ENCODE measurements at places on chromosomes 3 and 15.

GRCh38 chr15:69957175-69957574 lies 140.5 kb downstream of the TLE3 start:
- DNase-seq, result no peak

- DNase-seq, result no peak
Observed at GRCh38 chr3:120331076-120331475, 18.1 kb downstream of the LRRC58 start.

- no peak for DNase-seq
Observed at GRCh38 chr3:77039606-77040171, at the start of gene ROBO2. ROBO2 (plus strand) TSS chr3:77040099; CDS start chr3:77040786, 687 bp downstream.

DNA sequence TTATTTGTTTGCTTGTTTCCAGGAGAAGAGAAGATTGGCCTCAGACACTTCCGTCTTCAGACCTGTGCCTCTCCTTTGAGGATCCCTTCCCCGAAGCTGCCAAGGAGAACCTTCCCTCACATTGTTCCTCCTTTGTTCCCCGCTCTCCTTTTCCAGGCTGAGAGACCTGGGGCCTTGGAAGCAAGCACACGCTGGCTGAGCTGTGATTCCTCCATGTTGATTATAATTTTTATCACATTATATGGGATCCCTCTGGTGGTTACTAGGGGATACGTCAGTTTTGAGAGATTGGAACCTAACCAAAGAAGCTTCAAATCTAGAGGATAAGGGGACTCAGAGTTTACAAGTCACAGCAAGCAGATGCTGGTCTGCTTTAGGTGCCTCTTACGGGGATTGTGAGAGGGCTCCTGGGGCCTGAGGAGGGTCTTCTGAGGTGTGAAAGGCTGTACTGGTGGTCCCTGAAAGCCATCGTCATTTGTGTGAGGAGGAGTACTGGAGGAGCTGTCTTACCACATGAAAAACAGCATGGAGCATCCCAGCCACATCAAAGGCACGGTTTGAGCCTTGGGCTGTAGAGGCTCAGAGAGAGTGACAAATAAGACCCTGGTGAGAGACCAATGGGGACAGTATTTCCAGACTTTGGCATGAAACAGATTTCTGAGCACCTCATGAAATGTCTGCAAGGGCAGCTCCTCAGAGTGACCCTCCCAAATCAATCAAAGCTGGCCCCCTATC lies 760.1 kb upstream of the CFAP20DC start:
- DNase-seq, result no peak

- DNase-seq, result no peak
Observed at GRCh38 chr3:64266065-64266931, 41.0 kb upstream of the PRICKLE2 start.

DNA sequence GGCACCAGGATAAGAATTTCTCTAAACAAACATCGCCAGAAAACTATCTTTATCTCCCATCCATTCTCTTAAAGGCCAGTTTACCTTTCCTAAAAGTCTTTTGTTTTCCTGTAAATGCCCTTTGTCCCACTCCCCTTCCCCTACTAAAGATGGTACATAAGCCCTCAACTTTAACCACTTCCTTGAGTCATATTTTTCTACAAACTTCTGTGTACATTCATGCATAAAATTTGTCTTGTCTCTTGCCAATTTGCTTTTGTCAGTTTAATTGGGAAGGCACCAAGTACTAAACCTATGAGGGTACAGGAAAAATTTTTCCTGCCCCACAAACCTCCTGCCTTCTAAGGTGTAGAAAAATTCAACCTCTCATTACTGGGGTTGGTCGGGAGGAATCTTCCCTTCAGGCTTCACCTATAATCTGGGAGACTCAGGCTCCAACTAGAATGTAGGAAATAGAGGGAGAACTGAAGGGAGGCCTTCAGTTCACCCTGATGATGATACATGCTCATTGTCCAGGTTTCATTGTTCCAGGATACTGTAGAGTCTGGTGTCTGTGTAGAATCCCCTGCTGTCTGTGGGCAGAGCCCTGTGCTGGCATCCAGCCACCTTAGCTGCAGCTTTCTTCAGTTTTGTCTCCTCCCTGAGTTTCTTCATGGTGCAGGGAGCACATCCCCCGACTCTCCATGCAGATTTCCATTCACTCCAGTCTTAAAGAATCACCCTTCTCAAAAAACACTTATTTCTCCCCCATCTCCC lies 53.2 kb downstream of the CD200R1L start:
- peak; percentile 49 for DNase-seq

GRCh38 chr15:67066041-67066958 lies 898 bp downstream of the SMAD3 start:
- DNase-seq, result no peak

- DNase-seq, result no peak
Observed at GRCh38 chr3:14412831-14413380, 10.5 kb downstream of the SLC6A6 start.

GRCh38 chr3:185983495-185984141 lies 45.8 kb upstream of the TRA2B start:
- peak; percentile 71 for DNase-seq

GRCh38 chr3:71562938-71563337 lies 20.6 kb downstream of the FOXP1 start:
- DNase-seq, result no peak

GRCh38 chr15:59524331-59524731 lies 86.3 kb downstream of the FAM81A start:
- DNase-seq, result no peak

DNA sequence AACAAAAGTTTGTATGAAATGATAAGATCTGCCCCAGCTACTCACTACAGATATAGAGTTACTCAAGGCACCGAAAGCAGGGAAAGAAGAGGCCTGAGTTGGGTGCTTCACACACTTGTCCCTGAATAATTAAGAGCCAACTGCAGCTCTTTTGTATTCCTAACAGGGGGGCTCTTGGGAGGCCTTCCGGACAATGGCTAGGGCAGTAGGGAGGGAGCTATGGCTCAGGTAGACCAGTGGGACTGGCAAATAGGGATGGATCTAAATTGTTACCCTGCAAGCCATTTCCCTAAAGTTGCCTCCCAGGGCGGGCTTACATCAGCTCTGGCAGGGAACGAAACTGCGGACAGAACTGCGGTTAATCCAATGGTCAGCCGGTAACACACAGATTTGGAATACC lies 6.2 kb downstream of the SEMA5B start:
- DNase-seq, result no peak

- DNase-seq, result no peak
Observed at GRCh38 chr3:164514576-164514975, 563.7 kb downstream of the SI start.

DNA sequence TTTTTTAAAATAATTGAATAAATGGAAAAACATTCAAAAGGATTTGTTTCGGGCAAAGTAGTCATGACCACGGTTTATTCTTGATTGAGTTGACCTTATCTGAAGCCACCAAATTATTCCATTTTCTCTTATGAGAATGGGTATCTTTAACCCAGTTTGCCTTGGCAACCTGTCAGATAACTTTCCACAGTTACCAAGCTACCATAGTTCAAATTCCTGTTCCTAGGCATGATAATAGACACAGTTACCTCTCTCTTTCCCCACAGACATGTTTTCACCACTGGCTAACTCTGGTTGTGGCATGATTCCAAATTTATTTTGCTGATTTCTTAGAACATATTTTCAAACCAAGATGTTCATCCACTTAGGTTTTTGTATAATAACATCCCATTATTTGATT lies 84.9 kb downstream of the NECTIN3 start:
- no peak for DNase-seq

DNA sequence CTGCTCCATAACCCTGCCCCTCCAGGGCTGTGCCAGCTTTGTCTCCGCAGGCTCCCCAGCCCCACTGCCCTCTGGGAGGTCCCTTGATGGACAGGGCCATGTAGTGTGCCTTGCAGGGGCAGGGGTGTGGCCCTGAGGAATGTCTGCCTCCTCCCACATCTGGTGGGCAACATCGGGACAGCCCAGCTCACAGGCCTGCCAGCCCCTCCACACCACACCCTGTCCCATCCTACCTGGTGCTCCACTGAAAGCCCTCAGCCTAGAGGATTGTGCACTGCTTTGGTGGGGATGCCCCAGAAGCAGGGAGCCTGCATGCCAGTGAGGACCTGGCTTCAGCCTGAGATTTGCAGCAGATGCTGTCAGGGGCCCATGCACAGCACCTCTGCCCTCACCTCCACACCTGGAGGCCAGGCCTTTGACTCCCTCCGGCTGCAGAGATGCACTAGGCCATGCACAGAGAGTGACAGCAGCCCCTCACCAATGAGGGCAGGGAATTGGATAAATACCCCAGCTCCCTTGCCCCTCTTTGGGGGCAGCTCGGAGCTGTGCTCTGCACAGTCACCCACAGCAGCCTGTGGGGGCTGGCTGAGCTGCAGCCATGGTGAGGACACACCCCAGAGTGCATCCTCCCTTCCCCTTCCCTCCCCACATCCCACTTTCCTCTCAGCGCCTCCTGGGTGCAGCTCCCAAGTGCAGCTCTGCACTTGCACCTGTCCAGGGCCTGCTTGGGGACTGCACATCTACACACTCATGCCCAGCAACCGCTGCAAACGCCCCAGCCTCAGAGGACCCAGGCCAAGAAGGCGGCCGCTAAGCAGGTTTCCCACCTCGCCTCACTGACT lies 2.7 kb downstream of the C3orf22 start:
- DNase-seq, result no peak

- DNase-seq, result no peak
Observed at GRCh38 chr3:49618412-49618811, 55.7 kb upstream of the APEH start.

- no peak for DNase-seq
Observed at GRCh38 chr3:62416144-62416543, 42.8 kb upstream of the FEZF2 start.

- DNase-seq, result no peak
Observed at GRCh38 chr3:172157564-172158258, 118.3 kb downstream of the FNDC3B start.

- no peak for DNase-seq
Observed at GRCh38 chr15:95459273-95459672, 871.2 kb upstream of the NR2F2 start.

- peak; percentile 29 for DNase-seq
Observed at GRCh38 chr3:2706144-2706835, 403.9 kb downstream of the IL5RA start.

- DNase-seq, result peak; percentile 40
Observed at GRCh38 chr3:49723296-49723627, 489 bp downstream of the GMPPB start.

DNA sequence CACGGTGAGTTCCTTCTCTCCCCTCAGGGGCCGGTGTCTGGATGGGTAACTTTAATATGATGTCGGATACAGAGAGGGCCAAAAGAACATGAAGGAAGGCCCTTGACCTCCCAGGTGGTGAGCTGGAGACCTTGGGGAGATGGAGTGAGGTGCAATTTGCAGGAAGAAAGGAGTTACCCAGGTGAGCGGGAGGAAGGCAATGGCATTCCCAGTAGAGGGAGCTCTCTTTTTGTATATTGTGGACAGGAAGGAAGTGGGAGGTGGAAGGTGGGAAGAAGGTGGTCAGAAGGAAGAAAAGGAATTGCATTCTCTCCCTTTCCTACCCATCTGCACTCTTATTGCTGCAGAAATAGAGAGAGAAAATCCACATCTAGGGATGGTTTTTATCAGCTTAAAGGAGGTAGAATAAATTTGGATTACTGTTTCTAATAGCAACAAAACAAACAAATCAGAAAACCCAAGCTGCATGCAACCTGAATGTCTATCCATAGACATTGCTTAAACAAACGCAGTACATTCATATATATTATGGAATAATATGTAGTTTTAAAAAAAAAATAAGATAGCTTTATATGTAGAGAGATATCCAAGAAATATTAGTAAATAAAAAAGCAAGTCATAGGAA lies 169.0 kb upstream of the TSC22D2 start:
- no peak for DNase-seq

DNA sequence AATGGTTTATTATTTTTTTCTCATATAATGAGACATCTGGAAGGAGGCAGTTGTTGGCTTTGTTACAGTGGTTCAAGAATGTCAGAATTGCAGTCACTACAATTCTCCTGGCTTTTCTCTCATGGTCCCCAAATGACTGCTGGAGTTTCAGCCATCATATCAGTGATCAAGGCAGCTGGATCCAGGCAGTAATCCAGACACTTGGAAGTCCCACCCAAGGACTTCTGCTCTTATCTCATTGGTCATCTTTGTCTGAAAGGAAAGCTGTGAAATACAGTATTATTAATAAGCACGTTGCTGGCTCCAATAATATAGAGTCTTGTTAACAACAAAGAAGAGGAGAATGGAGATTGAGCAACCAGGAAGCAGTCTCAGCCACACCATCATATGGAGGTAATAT lies 22.9 kb upstream of the MED12L start:
- no peak for DNase-seq

DNA sequence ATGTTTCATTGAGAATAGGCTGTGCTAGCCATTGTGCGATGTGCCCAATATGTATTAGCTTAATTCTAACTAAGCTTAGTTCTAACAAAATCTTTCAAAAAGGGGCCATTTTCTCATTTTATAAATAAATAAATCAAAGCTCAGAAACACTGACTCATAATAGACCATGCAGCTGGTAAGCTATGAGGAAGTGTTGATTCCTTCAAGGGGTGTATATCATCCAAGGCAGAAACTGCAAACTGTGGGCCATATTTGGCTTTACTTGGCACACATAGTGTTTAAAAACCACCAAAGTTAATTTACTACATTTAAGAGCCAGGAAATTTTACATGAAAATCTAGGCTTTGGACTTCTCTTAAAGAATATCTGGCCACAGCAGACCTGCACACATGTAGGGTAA lies 136.5 kb downstream of the ZNF621 start:
- DNase-seq, result no peak

DNA sequence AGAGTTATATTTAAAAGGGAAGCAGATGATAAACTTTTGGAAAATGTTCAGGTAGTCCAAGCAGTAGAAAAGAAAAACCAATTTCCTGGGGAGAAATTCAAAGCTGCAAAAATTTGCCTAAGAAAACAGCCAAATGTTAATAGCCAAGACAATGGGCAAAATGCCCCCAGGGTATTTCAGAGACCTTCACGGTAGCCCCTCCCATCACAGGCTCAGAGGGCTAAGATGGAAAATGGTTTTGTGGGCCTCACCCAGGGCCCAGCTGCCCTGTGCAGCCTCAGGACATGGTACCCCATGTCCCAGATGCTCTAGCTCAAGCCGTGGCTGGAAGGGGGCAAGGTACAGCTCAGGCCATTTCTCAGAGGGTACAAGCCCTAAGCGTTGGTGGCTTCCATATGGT lies 391.0 kb downstream of the ZIC4 start:
- DNase-seq, result no peak

- no peak for DNase-seq
Observed at GRCh38 chr15:100049483-100049882, 292.3 kb downstream of the ADAMTS17 start.

DNA sequence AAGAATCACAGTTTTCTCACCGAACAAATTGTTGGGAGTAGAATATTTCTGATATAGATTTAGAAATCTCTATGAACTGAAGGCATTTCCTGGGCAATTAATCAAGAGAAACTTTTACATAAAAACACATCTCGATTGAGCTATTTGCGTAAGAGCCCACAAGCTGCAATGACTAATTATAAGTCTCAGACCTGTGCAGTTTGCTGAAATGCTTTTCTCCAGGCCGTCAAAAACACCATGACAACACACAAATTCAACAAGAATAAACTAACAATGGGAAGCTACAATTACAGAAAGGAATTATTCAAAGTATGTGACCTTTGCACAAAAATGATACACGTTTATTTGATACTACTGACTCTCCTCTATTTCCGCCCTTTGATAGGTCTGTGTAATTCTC lies 481.2 kb upstream of the WNT5A start:
- DNase-seq, result no peak

- no peak for DNase-seq
Observed at GRCh38 chr15:90075420-90076289, 26.6 kb downstream of the IDH2 start.

GRCh38 chr3:193816656-193817311 lies 223.8 kb downstream of the OPA1 start:
- DNase-seq, result no peak

- DNase-seq, result no peak
Observed at GRCh38 chr15:71332431-71333004, 217.2 kb downstream of the THSD4 start.

GRCh38 chr15:66004618-66005262 lies 135.4 kb downstream of the RAB11A start:
- peak; percentile 65 for DNase-seq
